Ecto neural progenitor cell (in vitro differentiated cells): ENCODE measurements at places on chromosomes 6 and 20.

GRCh38 chr6:65064844-65065243 is 642.2 kb downstream of the EYS start:
- no peak for DNase-seq

GRCh38 chr6:112016320-112016719 is 37.6 kb upstream of the CCN6 start:
- no peak for DNase-seq

GRCh38 chr20:58229198-58229798 is 845 bp upstream of the ANKRD60 start:
- no peak for DNase-seq

DNA sequence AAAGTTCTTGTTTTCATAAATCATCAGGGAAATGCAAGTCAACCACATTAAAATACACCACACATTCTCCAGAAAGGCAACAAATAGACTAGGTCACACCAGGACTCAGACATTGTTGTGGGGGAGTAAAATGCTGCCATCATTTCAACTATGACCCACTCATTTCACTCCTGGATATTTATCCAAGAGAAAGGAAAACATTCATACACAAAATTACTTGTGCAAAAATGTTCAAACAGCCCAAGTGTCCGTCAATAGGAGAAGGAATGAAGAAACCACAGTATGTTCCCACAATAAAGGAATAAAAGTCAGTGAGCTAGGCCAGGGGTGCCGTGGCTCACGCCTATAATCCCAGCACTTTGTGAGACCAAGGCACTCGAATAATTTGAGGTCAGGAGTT is 81.5 kb upstream of the QKI start:
- no peak for DNase-seq

- no peak for DNase-seq
These were observed 49.9 kb downstream of the TGM2 start for GRCh38 chr20:38115205-38115604.

DNA sequence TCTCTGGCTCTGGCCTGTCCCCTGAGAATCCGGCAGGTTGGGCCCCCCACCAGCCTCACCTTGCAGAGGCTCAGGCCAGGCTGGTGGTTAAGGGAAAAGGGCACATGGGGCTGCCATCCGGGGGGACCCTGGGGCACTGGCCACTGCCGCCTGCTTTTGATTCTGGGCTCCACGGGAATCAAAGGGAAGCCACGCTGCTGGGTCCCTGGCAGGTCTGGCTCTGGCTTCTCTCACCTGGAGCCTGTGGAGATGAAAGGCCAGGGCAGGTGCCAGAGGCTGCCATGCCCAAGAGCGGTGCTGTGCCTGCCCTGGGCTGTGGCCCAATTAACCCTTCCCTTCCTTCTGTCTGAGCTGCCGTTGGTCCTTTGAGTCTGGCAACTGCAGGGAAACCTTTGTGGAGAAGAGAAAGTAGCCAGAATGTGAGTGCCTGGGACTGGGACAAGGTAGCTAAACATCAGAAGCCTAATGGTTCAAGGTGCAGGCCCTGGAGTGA is 9.4 kb upstream of the CDH22 start:
- no peak for DNase-seq

DNA sequence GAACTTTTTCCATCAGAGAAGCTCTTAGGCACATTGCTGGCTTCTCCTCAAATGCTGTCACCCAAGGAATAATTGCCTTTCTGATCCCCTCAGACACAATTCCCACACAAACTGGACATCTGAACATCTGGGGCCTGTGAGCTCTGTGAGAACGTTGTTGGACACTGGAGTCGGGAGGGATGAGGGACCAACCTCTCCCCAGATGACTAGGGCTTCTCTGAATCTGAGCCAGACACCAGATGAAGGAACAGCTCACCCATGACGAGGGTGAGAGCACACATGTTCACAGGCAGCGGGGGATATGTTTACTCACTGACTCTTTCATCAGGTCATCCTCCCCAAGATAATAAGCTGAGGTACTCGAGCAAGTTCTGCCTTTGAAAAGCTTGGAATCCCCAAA is 283.9 kb upstream of the SUPT3H start:
- no peak for DNase-seq

- no peak for DNase-seq
These were observed 71.2 kb downstream of the KIAA0319 start for GRCh38 chr6:24574809-24575208.

GRCh38 chr6:142013287-142013686 is 119.4 kb upstream of the GJE1 start:
- no peak for DNase-seq

GRCh38 chr6:108348655-108349349 is 53.9 kb downstream of the AFG1L start:
- DNase-seq = no peak

GRCh38 chr20:41200446-41201202 is 63.3 kb downstream of the PLCG1 start:
- no peak for DNase-seq

- DNase-seq = no peak
These were observed 3.0 kb upstream of the CRIP3 start for GRCh38 chr6:43311666-43312065.

- peak; percentile 90 for DNase-seq
These were observed 48.9 kb downstream of the NOL4L start for GRCh38 chr20:32535953-32536823.

GRCh38 chr20:2746636-2747265 is 53.7 kb downstream of the CPXM1 start:
- DNase-seq = peak; percentile 33

GRCh38 chr20:1810926-1811620 is 84.1 kb upstream of the SIRPA start:
- peak; percentile 47 for DNase-seq

- DNase-seq = no peak
These were observed 49.7 kb upstream of the ARMH2 start for GRCh38 chr6:24848461-24848860.

- no peak for DNase-seq
These were observed 177.9 kb downstream of the RNGTT start for GRCh38 chr6:88785478-88785877.

DNA sequence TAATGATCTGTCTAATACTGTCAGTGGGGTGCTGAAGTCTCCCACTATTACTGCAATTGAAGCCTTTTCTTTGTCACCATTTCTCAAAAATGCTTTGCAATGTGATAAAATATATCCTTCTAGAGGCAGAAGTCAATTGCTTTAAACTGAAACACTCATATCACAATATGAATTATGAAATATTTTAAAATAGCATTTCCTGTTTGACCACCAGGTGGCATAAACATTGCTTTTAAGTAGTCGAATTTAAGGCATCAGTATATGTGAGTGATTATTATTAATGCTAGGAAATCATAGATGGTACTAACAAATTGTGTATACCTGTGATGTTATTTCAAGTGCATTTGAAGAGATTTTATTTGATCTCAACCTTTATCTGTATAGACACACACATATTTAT is 87.5 kb downstream of the MEI4 start:
- DNase-seq = no peak

- DNase-seq = no peak
These were observed 66.3 kb downstream of the MAN1A1 start for GRCh38 chr6:119283214-119283613.

- DNase-seq = no peak
These were observed 35.8 kb downstream of the TBX18 start for GRCh38 chr6:84728602-84729001.

GRCh38 chr6:97305414-97306066 is 22.5 kb upstream of the MMS22L start:
- DNase-seq = no peak

- no peak for DNase-seq
These were observed 65.6 kb downstream of the CDC5L start for GRCh38 chr6:44453146-44453545.

DNA sequence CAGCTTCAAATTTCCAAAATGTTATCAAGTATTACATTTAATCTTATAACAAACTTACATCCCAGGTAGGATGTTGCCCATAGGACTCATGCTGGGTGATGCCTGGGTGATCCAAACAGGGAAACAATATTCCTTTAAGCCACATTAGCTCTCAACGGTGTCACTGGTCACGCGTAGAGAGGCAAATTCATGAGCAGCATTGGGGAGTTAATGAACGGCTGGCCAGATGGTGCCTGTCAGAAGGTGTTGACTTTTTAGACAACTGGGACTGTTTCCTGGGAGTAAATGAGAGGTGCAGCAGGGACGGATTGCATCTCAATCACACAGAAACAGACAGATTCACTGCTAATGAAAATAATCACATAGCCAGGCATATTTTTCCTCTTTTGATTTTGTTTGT is 83.3 kb upstream of the ID4 start:
- no peak for DNase-seq

GRCh38 chr20:50296450-50297375 is 106.1 kb downstream of the CEBPB start:
- no peak for DNase-seq

DNA sequence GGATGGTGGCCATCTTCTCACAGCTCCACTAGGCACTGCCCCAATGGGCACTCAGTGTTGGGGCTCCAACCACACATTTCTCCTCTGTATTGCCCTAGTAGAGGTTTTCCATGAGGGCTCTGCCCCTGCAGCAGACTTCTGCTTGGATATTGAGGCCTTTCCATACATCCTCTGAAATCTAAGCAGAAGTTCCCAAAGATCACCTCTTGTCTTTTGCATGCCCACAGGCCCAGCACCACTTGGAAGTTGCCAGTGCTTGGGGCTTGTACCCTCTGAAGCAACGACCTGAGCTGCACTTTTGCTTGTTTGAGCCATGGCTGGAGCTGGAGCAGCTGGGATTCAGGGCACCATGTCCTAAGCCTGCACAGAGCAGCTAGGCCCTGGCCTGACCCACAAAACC is 189.1 kb upstream of the EYS start:
- no peak for DNase-seq

GRCh38 chr6:39778581-39779255 is 13.5 kb upstream of the DAAM2 start:
- no peak for DNase-seq

- peak; percentile 71 for DNase-seq
These were observed 110.2 kb upstream of the ZNF184 start for GRCh38 chr6:27582928-27583725.

DNA sequence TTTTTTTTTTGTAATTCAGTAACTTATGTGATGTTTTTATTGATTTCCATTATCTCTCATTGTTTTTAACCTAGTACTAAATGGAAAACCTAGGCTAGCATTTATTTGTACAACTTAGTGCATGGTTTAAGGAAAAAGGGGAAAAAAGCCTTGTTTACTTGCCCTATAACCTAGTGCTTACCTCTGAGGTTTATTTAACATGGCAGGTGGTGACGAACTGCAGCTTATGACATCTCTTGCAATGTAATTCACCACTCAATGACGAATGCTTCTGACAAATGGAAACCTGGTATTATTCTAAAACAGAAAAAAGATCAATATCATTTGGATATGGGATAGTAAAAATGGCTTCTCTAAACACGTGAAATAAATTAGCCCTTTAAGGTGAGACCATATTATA is 618.6 kb upstream of the FLRT3 start:
- DNase-seq = no peak

DNA sequence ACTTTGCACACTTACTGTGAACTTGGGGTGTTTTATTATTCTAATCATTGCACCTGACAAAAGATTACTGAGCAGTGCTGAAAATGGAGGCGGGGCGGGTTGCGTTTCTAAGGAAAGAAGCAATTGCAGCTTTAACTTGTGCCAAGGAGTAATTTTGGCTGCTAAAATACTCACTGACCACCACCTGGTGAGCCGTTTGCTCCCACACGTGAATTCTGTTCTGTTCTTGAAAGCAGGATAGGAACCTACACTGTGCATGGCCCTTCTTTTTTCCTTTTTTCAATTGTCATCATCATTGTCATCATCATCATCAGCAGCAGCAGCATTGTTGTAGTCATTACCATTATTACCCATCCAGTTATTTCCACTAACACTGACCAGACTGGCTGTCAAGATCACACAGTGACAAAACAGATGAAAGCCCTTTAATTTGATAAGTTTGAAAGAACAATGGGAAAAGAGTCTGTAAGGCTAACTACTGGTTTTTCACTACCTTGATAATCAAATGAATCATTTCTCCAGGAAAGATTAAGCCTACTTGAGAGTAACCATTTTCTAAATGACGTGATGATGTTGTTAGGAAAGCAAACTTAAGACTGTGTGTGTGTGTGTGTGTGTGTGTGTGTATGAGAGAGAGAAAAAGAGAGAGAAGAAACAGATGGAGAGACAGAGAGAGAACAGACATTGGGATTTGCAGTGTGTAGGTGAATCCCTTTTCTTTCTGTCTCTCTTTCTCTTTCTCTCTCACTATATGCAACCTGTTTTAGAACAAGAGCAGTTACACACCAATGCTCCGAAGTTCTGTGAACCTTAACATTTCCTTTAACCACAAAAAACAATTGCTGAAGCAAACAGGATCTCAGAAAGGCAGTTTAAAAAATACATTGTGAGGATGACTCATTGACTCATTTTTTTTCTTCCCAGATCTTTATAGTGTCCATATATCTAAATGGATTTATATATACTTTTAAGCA is 3.8 kb downstream of the RIPOR2 start:
- DNase-seq = no peak

DNA sequence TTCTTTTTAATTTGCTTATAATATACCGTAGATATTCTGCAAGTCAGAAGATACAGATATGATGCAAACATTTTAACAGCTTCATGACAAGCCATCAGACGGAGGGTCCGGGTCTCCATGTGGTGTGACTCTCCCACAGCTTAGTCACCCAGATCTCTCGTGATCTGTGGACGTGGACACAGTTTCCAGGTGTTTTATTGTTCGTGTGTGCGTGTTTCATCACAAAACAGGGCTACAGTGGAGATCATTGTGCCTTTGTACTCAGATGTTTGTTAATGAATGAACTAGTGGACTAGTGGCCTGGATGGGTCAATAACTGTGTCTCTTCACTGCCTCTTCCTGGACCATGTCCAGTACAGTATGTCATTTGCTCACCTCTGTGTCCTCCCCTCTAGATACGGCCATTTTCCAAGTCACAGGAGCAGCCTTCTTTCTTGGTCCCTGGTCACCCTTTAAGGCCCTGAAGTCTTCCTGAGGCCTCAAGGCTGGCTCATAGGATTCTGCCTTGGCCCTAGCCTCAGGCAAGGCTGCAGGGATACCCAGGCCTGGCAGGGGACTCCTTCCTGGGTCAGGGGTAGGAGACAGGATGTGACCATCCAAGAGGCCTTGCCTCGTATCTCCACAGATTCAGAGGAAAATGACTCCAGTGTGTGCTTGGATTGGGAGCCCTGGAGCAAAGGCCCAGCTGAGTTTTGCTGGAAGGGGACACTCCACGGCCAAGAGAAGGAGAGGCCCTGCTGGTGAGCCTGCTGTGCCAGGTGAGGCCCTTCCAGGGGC is 4.6 kb downstream of the ADIG start:
- no peak for DNase-seq

DNA sequence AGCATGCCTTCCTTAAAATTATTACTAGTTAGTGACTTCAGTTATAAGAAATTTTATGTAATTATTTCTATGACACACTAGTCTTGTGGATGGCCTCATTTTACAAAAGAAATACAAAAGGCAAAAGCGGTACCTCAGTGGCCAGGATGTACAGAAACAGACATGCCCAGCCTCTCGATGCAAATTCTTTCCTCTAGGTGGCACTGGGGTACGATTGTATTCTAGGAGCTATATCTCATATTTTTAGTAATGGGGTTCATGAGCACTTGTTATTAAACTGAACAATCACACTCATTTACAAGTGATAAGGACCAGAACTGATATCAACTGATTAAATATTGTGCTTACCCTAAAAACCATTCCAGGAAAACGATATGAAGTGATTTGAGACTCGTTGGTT is 59.8 kb downstream of the SOD2 start:
- no peak for DNase-seq

- no peak for DNase-seq
These were observed 5.1 kb downstream of the GPX5 start for GRCh38 chr6:28530777-28531176.
